AG04450 (cell line): ENCODE measurements at places on chromosomes 1 and 21. TPM values are rescaled to one million over a fixed set of nuclear protein-coding genes. Genes with fewer than 3 reads are reported as not detected.

DNA sequence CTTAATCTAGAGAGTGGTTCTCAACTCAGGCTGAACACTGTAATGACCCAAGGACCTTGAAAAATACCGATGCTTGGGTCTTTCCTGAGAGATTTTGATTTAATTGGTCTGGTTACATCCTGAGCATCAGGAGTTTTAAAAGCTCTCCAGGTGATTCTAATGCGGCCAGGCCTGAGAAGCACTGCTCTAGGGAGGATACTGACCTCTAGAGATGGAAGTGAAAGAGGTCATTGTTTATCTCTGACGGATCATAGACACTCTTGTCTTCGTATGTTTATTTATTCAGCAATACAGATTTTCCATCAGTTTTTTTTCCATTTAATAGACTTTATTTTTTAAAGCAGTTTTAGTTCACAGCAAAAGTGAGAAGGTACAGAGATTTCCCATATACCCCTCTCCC lies 54.5 kb upstream of the IGSF5 start:
- no peak for DNase-seq

DNA sequence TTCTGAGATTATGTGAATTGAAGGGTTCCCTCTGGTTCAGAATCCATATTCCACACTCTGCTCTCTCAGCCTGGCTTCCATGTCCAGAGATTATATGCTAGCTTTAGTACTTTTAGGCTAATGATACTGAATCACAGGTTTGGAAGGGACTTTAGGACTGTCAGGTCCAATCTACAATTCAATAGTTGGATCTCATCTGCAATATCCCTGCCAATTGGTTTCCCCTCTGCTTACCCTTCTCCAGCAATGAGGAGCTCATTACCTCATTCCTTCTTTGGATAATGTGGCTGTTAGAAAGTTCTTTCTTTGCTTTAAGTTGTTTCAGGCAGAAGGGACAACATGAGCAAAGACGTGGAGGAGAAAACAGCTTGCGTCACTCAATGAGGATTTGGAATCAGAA lies 245.3 kb downstream of the PLPP3 start:
- DNase-seq, result no peak

DNA sequence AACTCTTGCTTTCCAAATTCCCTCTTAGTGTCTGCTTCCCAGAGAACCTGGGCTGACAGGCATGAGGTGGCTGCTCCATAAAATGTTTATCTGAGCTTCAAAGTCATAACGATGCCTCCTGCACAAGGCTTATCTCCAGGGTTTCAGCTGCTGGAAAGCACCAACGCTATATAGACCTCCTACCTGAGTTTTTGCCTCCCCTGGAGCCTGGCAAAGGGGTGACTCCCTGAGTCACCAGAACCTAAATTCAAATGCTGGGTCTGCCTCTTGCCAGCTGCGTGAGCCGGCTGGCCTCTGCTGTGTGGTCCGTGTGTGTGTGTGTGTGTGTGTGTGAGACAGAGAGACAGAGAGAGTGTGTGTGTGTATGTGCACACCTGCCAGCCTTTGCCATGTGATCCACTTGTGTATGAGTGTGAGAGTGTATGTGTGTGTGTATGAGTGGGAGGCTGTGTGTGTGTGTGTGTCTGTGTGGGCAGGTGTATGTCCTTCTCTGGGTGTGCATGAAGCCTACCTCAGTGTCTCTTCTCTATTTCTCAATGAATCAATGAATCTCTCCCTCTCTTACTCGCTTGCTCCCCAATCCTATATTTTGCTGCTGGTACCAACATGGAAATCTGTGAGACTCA lies 714.9 kb downstream of the MATN1 start:
- DNase-seq, result no peak

- DNase-seq, result peak; percentile 42
Measured at GRCh38 chr1:225919906-225920305, 4.1 kb downstream of the PYCR2 start.

DNA sequence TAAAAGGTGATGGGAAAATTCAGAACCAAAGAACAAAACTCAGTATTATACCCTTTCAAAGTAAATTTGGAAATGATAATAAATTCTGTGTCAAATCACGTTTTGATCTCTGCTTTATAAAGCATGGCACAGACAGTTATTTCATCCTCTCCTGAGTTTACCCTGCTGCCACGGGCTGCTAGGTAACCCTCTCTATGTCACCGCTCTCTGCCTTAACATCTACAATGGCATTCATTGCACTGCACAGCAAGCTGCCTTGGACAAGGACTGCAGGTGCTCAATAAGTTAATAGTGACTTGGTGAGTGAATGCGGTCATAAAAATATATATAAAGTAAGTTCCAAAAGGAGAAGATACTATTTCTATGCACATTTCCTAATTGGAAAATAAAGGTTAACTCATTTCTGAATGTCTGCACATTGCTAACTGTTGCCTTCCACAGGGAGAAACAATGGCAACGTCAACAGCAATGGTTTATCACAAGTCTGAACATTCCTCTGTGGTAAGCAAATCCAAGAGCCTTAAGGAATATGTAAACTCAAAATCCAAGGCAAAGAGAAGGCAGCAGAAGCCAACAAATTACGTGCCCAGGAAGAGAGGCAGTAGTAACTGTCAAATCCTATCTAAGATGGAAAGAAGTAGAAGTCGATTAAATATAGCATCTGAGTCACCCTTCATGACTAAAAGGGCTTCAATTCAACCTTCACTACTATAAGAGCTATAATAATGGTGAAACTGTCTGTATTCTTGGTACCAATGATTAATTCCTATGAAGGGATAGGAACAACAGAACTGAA lies 19.4 kb downstream of the FYB2 start:
- peak; percentile 43 for DNase-seq

GRCh38 chr1:210123383-210123782 lies 109.2 kb upstream of the SERTAD4 start:
- no peak for DNase-seq

GRCh38 chr1:25001125-25001915 lies 71.2 kb upstream of the RUNX3 start:
- DNase-seq, result no peak

GRCh38 chr1:201582705-201583442 lies 43.9 kb downstream of the NAV1 start:
- no peak for DNase-seq

DNA sequence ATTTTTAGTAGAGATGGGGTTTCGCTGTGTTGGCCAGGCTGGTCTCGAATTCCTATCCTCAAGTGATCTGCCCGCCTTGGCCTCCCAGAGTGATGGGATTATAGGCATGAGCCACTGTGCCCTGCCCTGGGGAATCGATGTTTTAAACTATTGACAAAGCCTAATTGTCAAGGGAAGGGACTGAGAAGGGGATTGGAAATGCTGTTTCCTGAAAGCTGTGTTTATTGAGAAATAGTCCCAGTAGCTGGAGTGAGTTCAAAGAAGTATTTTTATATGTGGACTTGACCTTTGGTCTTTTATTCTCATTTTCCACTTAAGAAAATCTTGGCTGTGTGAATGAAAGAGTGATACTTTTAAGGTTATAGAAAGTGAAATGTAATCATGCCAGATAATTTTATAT lies 47.5 kb downstream of the KIF1B start:
- no peak for DNase-seq

- no peak for DNase-seq
Measured at GRCh38 chr1:235455823-235456222, 48.4 kb downstream of the B3GALNT2 start.

MPL gene
- polyA plus RNA-seq, result not detected in 2 replicates

KRTAP12-2 gene
- polyA plus RNA-seq, result not detected in 2 replicates

SLAMF9 gene
- 0.11 TPM in 1 of 2 replicates, not detected in the other for polyA plus RNA-seq
